Omental fat pad (tissue), 4 donors: ENCODE measurements at places on chromosomes 5 and 9. TPM values are rescaled to one million over a fixed set of nuclear protein-coding genes. Genes with fewer than 3 reads are reported as not detected.

GRCh38 chr5:2579126-2579525, 172.4 kb downstream of the IRX2 start:
- DNase-seq, result no peak

- DNase-seq, result no peak
Measured at GRCh38 chr9:1366276-1366675, 316.1 kb downstream of the DMRT2 start.

- DNase-seq, result no peak
Measured at GRCh38 chr5:38258319-38259061, at the start of gene EGFLAM. EGFLAM (plus strand) TSS chr5:38258559; CDS start chr5:38258755, 196 bp downstream.

- DNase-seq, result no peak
Measured at GRCh38 chr9:36188212-36188611, 2.5 kb upstream of the CLTA start.

- DNase-seq, result no peak
Measured at GRCh38 chr9:128917151-128917849, 3.5 kb upstream of the PHYHD1 start.

- no peak for DNase-seq
Measured at GRCh38 chr5:112142769-112143270, 276.3 kb downstream of the EPB41L4A start.

DNA sequence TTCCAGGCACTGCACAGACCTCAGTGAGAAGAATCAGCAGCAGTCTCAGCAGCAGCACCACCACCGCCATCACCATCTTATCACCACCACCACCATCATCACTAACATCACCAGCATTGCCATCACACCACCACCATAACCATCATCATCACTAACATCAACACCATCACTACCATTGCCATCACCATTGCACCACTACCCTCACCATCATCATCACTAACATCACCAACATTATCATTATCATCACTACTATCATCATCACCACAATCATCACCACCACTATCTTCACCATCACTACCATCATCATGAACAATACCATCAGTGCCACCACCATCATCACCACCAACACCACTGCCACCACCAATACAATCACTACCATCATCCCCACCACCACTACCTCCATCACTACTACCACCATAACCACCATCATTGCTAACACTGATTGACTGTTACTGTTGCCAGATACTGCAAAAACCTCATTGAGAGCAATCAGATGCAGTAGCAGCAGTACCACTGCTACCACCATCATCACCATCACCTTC, 61.7 kb downstream of the ABLIM3 start:
- no peak for DNase-seq

DNA sequence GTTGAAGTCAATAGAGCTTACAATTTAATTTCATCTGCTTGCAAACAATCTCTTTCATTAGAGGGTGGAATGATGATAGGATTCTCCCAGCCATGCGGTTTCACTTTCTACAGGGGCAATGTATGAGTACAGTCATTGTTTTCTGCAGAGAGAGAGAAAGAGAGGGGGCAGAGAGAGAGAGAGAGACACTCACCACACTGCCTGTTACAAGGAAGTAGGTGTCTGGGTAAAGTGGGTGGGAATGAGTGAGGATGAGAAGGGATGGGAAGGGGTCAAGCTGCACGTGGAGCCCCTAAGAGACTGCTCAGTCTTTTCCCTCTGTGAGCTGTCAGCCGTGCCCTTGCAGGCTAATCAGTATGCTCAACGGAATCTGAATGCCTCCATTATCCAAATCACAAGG, 454.3 kb downstream of the KDM4C start:
- DNase-seq, result no peak

- DNase-seq, result no peak
Measured at GRCh38 chr5:60444661-60445360, 255.2 kb downstream of the DEPDC1B start.

GRCh38 chr9:6829536-6829935, 71.8 kb downstream of the KDM4C start:
- DNase-seq, result no peak

- DNase-seq, result no peak
Measured at GRCh38 chr9:18761742-18762300, 271.2 kb downstream of the SAXO1 start.

DNA sequence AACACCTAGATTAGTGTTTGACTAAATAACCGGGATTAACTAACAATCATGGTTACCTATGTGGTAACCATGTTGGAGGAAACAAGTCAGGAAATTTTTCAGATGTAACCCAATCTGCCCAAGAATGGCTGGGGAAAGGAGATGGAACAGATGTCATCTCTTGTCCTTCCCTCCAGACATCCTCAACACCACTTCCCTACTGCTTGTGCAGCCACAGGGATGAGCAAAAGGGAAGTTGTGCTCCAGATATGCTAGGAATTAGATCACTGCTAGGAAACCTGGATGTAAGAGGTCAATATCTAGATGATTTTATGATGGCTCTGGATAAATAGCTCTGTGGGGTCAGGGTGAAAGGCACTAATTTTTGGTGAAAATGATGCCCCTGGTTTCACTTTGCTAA, 61.3 kb upstream of the ELL2 start:
- no peak for DNase-seq

GRCh38 chr5:147397616-147398015, 112.3 kb downstream of the DPYSL3 start:
- DNase-seq, result no peak

- no peak for DNase-seq
Measured at GRCh38 chr5:163318707-163319106, 118.7 kb upstream of the CCNG1 start.

DNA sequence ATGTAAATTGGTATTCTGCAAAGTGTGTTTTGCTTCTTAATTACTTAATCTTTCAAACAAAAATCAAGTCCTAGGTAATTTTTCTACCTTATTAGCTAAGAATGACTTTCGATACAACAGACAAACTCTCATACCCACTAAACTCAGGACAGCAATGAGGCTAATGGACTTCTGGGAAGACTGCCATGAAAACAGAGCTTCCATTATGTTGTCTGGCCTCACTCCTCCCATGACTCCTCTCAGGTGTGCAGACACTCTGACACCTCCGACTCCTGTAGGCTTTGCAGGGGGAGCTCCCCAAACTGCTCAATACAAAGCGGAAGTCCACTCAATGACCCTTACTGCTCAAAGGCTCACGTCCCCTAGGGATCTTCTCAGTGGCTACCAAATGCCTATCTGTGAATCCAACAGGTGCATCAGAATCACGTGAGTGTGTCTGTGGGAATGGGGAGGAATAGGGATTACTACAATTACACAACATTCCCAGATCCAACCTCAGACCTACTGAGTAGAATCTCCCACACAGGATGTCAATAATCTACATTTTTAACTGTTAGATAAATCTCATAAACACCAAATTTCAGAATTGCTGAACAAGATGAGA, 289.9 kb downstream of the RAB3C start:
- no peak for DNase-seq

GRCh38 chr5:57889558-57889957, 406.9 kb upstream of the ACTBL2 start:
- DNase-seq, result no peak

DNA sequence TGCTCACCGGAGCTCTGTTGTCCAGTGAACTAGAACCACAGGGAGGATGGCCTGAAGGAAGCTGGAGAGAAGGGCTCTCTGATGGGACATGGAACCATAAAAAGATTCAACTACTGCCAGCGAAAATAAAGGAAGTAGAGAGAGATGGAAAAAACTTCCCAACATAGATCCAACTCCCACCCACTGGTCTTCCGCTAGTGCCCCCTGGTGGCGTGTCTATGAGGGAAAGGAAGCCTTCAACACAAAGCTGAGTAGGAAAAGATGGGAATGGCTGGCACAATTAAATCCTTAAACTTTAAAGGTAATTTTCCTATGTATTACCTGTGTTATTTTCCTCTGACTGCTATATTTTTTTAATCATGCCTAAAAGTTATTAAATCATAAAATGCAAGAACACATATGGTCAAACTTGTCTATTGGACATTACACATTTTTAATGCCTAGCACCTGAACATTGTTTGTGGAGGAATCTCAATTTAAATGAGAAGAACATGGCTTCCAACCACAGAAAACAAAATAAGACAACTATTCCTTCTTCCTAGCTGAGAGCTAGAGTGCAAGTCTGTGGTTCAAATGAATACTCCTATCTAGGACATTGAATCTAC, 51.5 kb downstream of the CEP120 start:
- peak; percentile 30 for DNase-seq

GRCh38 chr5:143922718-143923117, 110.8 kb downstream of the HMHB1 start:
- no peak for DNase-seq

DNA sequence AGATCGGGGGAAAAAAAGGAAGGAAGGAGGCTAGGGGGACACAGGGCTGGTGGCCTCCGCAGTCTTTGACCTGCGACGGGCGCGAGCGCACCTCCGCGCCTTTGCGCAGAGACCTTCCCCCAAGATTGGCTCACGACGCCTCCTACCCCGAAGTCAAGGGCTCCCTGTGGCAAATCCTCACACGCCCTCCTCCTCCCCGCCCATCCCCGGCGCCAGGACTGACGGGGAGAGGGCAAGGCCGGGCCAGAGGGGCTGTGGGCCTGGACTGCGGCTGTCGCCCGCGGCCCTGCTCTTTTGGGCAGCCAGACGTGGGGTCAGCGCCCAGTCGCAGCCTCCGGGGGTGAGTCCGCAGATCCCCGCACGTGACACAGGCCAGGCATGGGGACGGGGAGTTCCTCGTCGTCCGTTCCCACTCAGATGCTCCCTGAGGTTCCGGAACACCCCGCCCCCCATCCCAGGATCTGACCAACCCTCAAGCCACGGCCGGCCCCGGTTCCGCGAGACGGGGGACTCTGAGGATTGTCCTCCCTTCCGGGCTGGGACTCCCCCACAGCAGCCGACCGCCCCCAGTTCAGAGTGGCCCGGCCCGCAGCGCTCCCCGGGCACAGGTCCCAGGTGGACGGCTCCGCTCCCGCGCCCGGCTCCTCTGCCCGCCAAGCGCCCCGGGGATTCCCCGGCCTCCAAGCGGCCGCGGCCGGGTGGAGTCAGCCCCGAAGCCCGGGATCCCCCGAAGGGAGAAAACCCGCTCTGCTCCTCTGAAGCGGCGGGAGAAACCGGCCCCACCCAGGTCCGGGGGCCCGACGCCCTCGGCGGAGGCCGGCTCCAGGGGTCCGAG, 543 bp upstream of the ANKRD33B start:
- no peak for DNase-seq

GRCh38 chr9:93984860-93985259, 29.7 kb upstream of the BARX1 start:
- DNase-seq, result no peak

GRCh38 chr9:113475031-113475430, 11.5 kb downstream of the RGS3 start:
- DNase-seq, result no peak

DNA sequence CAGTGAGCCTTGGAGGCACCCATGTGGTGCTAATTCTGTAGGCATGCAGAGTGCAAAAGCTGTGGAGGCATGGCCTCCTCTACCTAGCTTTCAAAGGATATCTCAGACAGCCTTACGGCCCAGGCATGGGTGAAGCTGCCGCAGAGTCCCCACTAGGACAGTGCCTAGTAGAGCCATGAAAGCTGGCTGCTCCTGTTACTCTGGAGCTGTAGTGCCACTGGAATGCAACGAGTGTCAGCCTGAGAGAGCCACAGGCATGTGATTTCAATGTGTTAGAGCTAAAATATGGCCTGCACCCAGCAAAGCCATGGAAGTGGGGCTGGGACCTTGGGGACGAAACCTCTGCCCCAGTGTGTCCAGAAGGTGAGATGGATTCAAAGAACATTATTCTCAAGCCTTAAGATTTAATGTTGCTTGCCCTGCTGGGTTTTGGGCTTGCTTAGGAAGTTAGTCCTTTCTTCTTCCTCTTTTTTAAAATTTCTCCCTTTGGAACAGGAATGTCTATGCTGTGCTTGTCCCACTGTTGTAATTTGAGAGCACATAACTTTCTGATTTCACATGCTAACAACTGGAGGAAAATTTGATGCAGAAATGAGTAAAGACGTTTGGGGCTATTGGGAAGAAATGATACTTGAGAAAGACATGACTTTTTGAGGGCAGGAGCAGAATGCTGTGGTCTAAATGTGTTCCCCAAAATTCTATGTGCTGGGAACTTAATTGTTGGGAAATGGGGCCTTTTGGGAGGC, 298.4 kb downstream of the PSAT1 start:
- no peak for DNase-seq

MRPL22 gene
- total RNA-seq, result 24.6 TPM

SPINK13 gene
- total RNA-seq, result not detected

TRAF2 gene
- 3.2 TPM for total RNA-seq

S1PR3 gene
- total RNA-seq, result 19.0 TPM

LCN10 gene
- total RNA-seq, result 10.2 TPM

STOM gene
- total RNA-seq, result 1,331 TPM

SPINK4 gene
- not detected for total RNA-seq

HK3 gene
- total RNA-seq, result 61.6 TPM

MEIKIN gene
- total RNA-seq, result not detected

C8G gene
- not detected for total RNA-seq

FAM200C gene
- 1.4 TPM for total RNA-seq

GMCL2 gene
- total RNA-seq, result not detected

EFNA5 gene
- 14.9 TPM for total RNA-seq

PCDHB11 gene
- 1.6 TPM for total RNA-seq

AQP7 gene
- 202 TPM for total RNA-seq

SLC26A2 gene
- total RNA-seq, result 15.5 TPM

RLN2 gene
- total RNA-seq, result not detected

CCL27 gene
- total RNA-seq, result not detected

RHOBTB3 gene
- total RNA-seq, result 222 TPM

N4BP3 gene
- 3.5 TPM for total RNA-seq

ARL14EPL gene
- not detected for total RNA-seq
